ENCODE measurements at places on chromosomes 5 and 9.

- DNase-seq, result no peak
Observed at GRCh38 chr5:180603076-180603594, 11.8 kb upstream of the SCGB3A1 start.

DNA sequence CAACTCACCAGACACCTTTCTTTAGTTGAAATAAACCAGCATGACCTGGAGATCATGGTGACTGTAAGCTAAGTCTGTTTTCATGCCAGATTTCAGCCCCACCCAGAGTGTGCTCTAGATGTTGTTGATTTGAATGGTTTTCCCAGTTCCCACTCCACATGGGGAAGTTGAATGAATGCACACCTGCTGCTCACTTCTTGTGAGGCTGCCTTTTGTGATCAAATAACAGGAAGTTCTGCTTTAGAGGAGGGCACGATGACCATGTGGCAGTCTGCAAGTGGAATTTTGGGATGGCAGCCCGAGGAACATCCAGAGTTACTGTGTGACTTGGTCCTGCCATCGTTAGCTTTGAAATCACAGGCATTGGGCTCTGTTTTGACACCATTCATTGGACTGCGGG lies 18.7 kb downstream of the SLC46A2 start:
- DNase-seq, result no peak

DNA sequence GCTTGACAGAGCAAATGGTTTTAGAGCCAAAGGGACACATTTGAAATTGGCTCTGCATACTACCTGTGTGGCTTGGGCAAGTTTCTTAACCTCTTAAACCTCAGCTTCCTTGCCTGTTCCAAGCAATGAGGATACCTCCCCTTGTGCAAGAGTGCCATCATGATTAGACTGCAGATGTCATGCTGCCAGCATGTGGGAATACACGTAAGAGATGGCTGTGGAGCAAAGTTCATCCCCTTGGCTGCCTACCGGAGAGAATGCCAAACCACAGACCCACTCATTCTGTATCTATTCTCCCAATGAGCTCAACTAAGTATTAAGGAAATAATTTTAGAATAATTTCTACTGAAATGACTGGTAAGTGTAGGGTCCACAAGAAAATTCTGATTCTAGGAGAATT lies 101.3 kb downstream of the WDR41 start:
- no peak for DNase-seq

GRCh38 chr9:128860937-128861336 lies 20.8 kb downstream of the KYAT1 start:
- DNase-seq, result no peak

GRCh38 chr9:98306384-98307145 lies 51.1 kb upstream of the TBC1D2 start:
- DNase-seq, result no peak

DNA sequence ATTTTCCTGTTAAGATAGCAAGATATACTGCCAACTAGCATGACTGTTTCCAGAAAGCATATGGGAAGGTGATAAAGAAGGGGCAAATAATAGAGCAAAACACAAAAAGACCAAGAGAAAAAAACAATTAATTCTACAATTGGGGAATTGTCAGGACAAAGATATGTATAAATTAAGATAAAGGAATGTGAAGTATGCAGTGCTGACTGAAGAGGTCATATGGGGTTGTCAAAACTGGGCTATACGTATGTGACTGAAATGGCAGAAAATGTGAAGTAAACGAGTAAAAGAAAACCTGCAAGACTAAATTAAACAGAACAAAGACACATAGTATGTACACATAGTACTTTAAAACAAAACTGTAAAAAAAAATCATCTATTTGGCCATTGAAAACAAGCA lies 222.3 kb downstream of the ARL15 start:
- DNase-seq, result no peak

DNA sequence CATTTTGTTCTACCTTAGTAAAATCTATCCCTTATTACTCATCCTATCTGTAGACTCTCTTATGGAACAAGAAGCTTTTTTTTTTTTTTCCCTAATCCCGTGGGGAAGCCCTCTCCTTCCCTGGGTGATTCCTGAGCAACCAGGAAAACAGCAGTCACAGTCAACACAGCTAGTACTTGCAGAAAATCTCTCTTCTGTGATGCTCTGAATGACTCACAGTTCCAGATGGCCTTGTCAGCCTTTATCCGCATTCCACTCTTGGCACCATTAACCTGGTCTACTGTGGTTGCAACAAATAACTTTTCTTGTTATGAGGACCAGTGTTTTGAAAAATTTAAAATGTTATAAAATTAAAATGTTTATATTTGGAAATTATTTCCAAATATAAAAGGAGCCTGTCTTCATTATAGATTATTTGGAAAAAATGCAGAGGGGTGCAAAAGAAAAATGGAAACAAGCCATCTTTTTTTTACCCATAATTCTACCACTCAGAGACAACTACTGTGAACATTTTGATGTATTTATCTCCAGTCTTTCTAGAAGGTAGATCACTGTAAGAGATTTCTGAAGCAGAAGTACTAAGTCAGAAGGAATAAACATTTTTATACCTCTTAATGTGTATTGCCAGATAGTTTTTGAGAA lies 486.7 kb downstream of the RAB3C start:
- DNase-seq, result no peak

Data from NCI-H460 (cell line).